Stimulated activated CD8-positive, alpha-beta memory T cell treated with anti-CD3 and anti-CD28 coated beads, Interleukin-15, amount 100 ng/mL, for 4 hours (primary cell): ENCODE measurements at places on chromosomes 11 and 22.
A peak's percentile ranks its signal among the peaks of the same experiment; 100 is the strongest.

- peak; percentile 45 for DNase-seq
These were observed 18.2 kb downstream of the ADM start for GRCh38 chr11:10322830-10323792.

DNA sequence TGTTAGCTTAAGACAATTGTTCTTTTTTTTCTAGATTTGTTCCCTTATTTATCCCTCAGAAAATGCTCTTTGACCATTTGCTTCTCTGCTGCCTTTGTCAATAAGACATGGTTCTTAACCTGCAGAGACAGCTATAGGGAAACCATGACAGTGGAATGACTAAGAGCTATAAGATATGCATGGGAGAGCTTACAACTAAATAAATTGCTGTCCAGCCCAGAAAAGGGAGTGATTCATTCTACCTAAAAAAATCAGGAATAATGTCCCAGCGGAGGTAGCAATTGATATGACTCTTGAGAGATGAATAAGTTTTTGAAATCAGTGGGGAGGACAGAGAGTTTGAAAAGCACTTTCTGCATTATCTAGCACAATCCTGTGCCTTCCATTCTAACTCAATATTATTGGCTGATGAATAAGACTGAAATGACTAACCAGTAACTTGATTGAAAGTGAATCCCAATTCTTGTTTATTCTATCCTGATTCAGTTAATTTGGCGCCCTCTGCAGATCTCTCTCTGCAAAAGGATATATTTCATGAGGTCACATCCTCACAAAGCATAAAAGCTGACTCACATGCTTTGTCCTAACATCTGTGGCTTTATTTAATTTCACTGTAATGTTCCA is 680.5 kb upstream of the API5 start:
- DNase-seq: no peak

- no peak for DNase-seq
These were observed 22.8 kb downstream of the MRPL16 start for GRCh38 chr11:59787816-59788215.

DNA sequence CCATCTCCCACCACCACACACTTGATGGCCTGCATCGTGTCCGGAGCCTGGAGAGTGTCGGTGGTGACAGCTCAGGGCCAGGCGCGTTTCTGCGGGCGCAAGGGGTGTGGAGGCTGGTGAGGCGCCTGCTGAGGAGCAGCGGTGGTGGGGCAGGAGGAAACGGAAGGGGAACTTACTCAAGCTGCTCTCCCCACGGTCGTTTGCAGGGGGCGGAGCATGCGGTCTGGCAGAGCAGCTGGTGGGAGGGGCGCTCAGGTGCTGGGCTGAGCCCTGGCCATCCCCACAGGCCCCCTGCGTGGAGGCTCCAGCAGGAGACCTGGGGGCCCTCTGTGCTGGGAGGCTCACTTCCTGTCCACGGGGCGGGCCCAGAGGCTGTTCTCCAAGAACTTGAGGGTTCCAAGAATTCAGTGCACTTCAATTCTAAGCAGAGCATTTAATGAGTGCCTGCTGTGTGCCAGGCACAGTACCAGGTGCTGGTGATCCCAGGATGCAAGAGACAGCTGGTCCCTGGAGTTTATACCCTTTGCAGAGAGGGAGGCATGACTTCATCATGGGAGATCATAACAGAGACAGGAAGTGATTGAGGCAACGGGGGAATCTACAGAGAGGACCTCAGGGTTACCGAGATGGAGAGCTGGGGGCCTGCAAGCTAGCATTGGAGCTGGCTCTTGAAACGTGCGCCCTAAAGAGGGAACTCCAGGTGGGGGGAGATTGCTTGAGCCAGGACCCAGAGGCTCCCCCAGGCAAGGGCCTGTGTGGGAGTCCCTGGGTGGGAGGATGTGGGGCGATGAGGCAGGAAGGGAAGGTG is at the start of gene RAC2:
Gene RAC2 (minus strand): TSS at position 156 of the 808 bp plus-strand sequence. CDS start 121 bp downstream, at position 35.
- peak; percentile 84 for DNase-seq

GRCh38 chr11:73271936-73272679 is at the start of gene P2RY6:
P2RY6 (plus strand) TSS chr11:73272338; CDS start chr11:73296519, 24,181 bp downstream.
- no peak for DNase-seq

- no peak for DNase-seq
These were observed 50.9 kb downstream of the TRIOBP start for GRCh38 chr22:37747715-37748100.

- no peak for DNase-seq
These were observed 114.2 kb upstream of the TP53AIP1 start for GRCh38 chr11:129056916-129057315.

- no peak for DNase-seq
These were observed 132.4 kb downstream of the MN1 start for GRCh38 chr22:27668828-27669797.

- DNase-seq: no peak
These were observed 4.1 kb downstream of the MMP20 start for GRCh38 chr11:102620818-102621561.

GRCh38 chr11:130212431-130212961 is 52.9 kb downstream of the ST14 start:
- DNase-seq: no peak

- DNase-seq: no peak
These were observed 94.8 kb downstream of the BDNF start for GRCh38 chr11:27605422-27605821.
